CD4-positive, alpha-beta T cell treated with Interleukin-4 for 4 hours (primary cell): ENCODE measurements at places on chromosomes 3 and 15.

- no peak for DNase-seq
These were observed 341.7 kb upstream of the ROBO2 start for GRCh38 chr3:76698136-76698706.

DNA sequence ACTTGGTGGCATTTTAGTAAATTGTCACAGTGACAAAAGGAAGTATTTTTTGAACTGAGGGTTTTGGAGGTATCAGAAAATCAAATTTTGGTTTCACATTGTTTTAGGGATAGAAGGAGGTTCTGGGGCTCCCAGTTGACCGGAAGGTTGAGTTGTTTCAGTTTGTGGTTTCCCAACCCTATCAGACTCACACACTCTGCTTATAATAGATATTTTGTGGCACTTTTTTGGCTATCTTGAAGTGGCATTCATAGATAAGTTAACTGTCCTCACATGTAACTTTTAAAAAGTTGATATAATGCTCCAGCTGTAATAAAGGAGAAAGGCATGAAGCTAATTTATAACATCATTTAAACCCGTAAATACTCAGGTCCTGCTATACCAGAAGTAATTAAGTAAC lies 12.8 kb downstream of the ARMC8 start:
- DNase-seq: no peak

DNA sequence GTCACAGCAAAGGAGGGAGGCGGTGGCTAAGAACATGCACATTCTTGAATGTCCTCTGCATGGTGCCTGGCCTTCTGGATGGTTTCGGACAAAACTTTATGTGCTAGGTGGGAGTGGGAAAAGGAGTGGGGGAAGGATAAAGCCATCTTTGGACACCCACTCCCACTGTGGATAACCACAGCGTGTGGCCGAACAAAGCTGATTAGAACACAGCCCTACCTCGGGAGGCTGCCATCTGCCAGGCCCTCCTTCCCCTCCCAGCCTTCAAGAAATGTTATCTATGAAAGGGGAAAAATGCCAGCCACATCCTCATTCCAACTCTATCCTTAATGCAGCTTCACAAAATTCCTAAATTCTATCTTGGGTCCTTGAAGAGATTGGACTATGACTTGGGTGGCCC lies 18.8 kb downstream of the AMOTL2 start:
- DNase-seq: no peak

DNA sequence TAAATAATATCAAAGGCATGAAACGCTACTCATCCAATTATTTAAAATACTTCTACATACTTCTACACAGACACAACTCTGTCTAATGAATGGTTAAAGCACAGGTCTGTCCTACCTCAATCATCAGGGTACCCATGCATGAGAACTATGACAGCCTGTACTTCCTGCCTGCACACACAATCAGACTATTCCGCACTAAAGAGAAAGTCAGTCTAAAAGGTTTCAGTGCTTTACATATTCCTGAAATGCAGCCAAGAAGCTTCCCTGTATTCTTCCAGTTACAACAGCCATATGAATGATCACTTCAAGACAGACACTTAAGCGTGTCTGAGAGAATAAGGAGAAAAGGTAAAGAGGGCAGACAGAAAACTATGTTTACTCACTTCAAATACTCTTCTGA lies 58.8 kb downstream of the TUBGCP4 start:
- no peak for DNase-seq

DNA sequence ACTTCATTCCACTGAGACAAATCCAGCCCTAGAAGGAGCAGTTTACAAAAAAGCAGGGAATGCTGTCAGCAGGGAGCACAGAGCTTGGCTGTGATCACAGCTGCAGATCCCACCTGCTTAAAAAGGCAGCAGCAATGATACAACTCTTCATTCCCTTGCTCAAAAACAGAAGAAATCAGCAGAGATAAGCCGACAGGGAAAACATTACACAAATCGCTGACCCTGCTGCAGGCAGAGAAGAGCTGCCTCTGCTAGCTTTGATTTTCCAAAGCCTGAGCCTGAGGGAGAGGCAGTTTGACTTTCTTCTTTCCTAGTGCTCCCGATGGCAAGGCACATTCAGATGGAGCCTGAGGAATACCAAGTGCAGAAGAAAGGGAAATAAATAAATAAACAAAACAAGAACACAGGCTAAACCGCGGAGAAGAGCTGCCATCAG lies 80.2 kb downstream of the SHQ1 start:
- DNase-seq: no peak
